NCI-H1105 treated with DMSO at 0.1 percent for 48 hours (cell line): ENCODE measurements at places on chromosomes 6 and 20.

- DNase-seq, result peak; percentile 21
Measured at GRCh38 chr6:26159357-26160273, 72.4 kb downstream of the HFE start.

DNA sequence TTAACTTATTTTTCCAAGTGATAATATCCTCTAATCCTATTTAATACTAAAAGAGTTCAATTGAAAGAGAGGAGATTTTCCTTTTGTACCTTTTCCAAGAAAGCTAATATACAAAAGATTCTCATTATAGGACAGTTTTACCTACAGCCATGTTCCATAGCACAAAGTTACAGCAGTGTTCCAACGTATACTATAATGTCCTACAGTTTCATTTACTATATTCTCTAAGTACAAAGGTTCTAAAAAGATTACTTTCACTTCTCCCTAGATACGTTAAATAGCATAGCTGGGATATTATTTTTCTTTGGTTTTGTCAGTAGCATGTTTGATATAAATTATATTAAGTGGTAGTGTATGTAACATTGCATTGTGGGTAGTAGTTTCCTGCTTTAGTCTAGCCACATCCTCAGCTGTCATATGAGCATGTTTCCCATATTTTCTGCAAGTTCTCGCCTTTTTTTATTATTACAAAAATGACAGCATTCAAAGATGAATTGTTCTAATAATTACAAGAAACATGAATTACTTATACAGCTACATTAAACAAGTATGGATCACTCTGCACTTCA is 4.4 kb upstream of the RUNX2 start:
- no peak for DNase-seq

GRCh38 chr6:44438827-44439226 is 51.3 kb downstream of the CDC5L start:
- DNase-seq, result no peak

GRCh38 chr6:123462152-123462551 is 174.6 kb downstream of the TRDN start:
- DNase-seq, result no peak

GRCh38 chr20:6756693-6757595 is 10.5 kb upstream of the BMP2 start:
- peak; percentile 75 for DNase-seq

GRCh38 chr6:98828211-98828788 is 6.1 kb upstream of the POU3F2 start:
- no peak for DNase-seq

DNA sequence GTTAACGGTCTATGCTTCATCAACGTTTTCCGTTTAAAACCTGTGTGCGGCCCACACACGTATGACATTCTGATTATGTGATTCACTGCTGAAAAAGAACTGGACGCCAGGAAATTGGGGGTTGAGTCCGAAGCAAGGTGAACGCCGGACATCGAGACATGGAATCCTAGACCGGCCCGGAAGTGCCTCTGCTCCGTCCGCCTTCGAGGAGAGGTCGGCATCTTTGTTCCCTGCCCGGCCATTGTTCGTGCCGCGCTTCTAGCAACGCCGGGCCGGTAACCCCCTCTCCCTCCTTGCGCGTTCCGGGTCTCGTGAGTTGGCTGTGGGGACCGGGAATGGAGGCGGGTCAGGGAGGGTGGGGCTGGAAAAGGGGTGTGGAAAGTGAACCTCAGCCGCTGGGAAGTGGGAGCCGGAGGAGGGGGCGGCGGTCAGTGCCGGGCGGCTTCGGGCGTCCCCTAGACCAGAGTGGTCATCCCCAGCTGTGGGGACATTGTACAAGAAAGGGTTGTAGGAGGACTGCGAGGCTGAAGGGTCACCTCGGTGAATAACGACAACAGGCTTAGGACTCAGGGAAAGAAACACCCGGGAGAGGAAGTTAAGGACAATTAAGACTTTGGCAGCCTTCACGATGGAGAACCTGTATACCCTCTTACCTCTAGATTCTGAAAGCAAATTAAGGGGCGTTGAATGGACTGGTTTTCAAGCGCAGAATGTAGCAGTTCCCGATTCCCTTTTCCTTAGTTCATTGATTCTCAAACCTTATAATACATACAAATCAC is at the start of gene ZSCAN9:
Gene ZSCAN9, plus strand, starts transcription at position 220 of the 779 bp plus-strand sequence. CDS start 1,810 bp downstream, outside the sequence.
- DNase-seq, result peak; percentile 94

- peak; percentile 93 for DNase-seq
Measured at GRCh38 chr6:107154131-107154800, 39.0 kb upstream of the BEND3 start.

DNA sequence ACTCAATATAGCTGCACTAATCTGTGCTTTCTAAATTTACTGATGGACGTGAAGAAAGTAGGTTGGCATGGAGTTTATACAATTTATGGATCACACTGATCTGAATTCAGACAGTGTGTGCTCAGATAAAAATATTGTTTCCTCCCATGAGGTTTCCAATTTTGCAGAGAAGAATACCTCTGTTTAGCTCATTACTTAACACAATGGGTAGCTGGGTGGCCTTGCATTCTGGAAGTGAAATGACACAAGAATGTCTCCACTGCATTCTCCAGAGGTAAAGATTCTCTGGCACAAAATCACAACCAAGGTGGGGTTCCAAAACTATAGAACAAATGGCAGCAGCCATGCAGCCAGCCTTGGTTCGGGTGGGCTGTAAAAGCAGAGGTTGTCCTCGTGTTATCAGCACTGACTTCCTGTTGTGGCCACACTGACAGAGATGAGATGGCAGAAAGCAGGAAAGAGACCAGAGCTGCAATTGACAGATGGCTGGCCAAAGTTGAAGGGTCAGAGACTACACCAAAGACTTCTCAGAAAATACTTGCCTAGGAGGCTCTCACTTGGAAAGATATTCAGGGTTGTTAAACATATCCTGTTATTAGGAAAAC is 50.2 kb downstream of the HDAC2 start:
- DNase-seq, result no peak

GRCh38 chr20:36823121-36823520 is 49.6 kb upstream of the DSN1 start:
- DNase-seq, result no peak

DNA sequence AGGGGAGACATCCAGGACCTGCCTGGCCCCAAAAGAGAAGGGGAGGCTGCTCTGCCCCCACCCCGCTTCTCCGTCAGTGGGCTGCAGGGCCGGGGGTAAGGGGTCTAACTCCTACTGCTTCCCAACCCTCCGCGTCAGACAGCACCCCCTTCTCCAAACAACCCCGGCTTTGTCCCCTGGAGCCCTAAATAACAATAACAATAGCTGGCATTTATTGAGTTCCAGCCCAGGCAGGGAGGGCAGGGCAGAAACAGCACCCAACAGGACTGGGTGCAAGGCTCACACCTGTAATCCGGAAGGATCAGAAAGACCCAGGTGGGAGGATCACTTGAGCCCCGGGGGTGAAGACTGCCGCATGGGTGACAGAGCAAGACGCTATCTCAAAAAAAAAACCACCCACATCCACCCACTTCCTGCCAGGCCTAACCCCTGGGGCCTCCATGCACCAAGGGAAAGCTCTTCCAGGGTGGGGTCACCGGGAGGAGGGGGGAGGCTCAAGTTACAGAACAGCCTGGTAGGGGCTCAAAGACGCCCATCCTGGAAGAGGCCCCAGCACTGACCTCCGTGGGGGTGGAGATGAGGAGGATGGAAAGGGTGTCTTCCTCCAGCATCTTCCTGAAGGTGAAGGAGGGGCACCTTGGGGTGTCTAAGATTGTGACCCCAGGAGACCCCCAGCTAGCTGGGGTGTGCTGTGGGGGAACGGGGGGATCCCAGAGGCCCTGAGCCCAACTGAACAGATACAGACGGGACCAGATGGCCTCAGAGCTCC is 1.3 kb upstream of the FNDC11 start:
- no peak for DNase-seq

DNA sequence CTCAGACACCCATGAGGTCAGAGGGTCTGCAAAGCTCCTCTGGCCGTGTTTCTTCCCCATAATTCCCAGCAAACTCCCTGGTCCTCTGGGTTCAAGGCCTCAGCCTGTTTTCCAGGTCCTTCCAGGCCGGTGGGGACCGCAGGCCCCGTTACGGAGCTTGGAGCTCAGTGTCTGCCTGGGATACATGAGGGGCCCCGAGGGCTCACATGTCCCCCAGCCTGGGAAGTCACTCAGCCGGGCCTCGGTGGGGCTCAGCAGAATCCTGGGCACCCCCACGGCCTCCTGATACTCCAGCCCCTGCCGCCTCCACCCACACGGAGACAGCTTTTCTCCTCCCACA is 3.4 kb upstream of the SULF2 start:
- DNase-seq, result no peak

GRCh38 chr6:33347816-33348215 is 30.3 kb upstream of the ZBTB22 start:
- no peak for DNase-seq

- DNase-seq, result no peak
Measured at GRCh38 chr6:105522626-105523322, 119.9 kb upstream of the PREP start.

GRCh38 chr6:131383421-131384411 is 189.3 kb upstream of the ARG1 start:
- no peak for DNase-seq

DNA sequence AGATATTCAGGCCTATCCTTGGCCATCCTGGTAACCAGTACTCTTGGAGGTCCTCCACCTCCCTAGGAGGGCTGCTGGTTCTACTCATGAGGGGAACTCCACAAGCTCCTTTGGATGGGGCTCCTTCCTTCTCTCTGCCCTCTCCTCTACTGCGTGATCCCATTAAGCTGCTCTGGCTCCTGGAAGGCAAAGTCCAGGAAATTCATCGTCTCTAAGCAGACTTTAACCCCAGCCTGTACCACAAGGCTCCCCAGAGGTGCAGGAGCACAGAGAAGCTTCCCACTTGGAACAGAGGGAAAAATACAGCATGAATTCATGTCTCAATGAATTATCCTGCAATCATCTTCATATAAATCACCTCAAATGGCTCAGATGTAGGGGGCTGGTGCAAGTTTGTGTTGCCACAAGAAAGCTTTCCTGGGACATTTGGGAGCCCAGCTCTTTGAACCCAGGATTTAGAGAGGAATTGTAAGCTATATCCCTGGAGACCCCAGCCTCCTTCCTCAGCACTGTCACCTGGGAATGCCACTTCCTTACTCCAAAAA is 355.4 kb downstream of the CDC5L start:
- DNase-seq, result no peak

DNA sequence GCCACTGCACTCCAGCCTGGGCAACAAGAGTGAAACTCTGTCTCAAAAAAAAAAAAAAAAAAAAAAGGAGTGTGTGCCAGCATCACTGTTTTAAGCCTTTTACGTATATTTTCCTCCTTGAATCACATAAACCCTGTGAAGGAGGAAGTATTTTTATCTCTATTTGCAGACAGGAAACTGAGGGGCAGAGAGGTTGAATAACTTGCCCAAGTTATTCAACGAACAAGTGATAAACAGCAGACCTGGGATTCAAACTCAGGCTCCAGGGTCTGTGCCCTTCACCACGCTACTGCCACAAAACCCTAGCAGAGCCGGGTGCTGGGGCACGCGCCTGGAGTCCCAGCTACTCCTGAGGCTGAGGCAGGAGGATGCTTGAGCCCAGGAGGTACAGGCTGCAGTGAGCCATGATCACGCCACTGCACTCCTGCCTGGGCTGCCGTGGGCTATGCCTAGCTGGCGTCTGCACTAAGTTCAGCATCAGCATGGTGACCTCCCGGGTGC is 9.4 kb upstream of the AVP start:
- DNase-seq, result no peak

DNA sequence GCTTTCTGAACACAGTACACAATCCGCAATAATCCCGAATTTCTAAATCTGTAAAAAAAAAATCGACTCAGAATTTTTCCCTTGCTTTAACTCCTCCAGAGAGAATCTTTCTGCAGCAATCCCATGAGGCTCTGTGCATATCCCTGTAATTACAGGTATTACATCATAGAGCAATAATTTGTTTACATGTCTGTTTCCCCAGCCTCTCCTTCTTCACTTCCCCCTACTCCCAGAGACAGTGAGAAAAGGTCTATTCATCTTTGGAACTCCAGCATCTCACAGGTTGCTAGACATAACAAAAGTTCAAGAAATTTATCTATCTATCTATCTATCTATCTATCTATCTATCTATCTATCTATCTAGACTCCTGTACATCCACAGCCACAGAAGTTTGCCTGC is 26.0 kb downstream of the KLHL31 start:
- no peak for DNase-seq

DNA sequence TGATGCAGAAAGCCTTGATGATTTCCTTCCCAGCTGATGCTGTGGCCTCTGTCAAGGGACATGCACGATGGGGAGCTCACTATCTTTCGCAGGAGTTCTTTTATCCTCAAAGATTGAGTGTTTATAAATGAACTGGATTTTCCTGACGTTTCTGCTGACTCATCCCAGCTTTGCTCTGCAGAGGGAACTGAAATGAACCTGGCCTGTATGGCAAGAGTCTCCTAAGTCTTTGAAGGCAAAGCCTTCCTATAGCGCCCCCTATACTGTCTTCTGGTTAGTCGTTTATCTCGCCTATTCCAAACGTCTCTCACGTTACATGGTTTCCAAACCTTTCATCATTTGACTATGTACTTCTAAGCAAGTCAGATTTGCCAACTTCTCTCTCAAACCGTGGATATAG is 565.3 kb downstream of the KIF16B start:
- DNase-seq, result no peak

DNA sequence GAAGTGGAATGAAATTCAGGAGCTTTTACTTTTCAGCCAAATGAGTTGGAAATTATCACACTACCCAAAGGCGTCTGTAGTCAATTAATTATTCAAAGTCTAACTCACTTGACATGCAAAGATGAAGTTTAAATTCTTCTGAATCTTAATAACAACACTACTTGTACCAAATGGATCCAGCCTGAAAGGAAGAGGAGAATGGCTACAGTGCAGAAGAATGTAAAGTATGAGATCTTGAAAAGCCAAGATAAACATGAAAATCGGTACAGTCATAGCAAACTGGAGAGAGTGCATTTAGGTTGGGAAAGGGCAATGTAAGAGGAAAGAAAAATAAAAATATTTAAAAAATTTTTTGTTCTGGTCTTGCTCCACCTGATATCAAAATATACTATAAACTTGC is 195.5 kb downstream of the SIM1 start:
- DNase-seq, result no peak

GRCh38 chr6:125471667-125472066 is 169.9 kb upstream of the HDDC2 start:
- DNase-seq, result no peak

- DNase-seq, result no peak
Measured at GRCh38 chr20:13927171-13927570, 63.2 kb downstream of the SEL1L2 start.

- DNase-seq, result no peak
Measured at GRCh38 chr6:35378261-35378660, 35.9 kb downstream of the PPARD start.

DNA sequence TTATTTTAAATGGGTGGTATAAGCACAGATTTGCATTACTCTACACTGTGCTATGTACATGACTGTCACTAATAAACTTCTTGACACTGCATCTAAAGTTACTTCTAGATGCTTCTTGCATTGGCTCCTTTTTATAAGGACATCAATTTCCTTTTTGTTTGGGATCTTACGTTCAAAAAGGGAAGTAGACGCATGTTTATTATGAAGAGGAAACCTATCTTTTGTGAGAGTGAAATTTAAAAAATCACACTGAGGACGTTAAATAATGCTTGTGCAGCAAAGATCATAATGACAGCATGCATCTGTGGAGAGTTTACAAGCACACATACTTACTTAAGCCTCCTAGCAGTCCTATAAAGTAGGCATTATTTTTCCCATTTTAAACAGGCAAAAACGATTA is 479.5 kb downstream of the CD83 start:
- no peak for DNase-seq

GRCh38 chr6:39365281-39366074 is 43.0 kb upstream of the KCNK16 start:
- DNase-seq, result no peak
